Cerebellar nuclear complex (tissue), 1 donor: ENCODE measurements at places on chromosomes 1 and 21.

DNA sequence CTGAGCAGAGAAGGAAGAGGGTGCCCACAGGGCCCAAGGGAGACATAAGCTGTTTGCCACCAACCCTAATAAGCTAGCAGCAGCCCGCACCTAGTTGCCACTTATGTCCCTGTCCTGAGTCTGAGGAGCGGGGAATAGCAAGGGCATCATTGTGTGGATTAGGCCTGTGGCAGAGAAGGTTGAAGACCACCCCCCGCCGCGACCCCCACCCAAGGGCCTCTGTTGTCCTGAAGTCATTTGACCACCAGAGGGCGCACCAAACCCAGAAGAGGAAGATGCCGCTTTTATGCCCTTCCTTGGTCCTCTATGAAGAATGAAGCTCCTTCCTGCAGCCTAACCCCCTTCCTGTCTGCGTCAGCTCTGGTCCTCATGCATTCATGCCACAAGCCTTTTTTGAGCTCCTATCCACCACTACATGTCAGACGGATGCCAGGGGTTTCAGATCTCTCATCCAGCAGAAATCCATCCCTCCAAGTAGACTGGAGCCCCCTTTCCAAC is 16.6 kb downstream of the RHBG start:
- no peak for DNase-seq

GRCh38 chr1:33358114-33358794 is 37.4 kb upstream of the A3GALT2 start:
- DNase-seq: no peak

DNA sequence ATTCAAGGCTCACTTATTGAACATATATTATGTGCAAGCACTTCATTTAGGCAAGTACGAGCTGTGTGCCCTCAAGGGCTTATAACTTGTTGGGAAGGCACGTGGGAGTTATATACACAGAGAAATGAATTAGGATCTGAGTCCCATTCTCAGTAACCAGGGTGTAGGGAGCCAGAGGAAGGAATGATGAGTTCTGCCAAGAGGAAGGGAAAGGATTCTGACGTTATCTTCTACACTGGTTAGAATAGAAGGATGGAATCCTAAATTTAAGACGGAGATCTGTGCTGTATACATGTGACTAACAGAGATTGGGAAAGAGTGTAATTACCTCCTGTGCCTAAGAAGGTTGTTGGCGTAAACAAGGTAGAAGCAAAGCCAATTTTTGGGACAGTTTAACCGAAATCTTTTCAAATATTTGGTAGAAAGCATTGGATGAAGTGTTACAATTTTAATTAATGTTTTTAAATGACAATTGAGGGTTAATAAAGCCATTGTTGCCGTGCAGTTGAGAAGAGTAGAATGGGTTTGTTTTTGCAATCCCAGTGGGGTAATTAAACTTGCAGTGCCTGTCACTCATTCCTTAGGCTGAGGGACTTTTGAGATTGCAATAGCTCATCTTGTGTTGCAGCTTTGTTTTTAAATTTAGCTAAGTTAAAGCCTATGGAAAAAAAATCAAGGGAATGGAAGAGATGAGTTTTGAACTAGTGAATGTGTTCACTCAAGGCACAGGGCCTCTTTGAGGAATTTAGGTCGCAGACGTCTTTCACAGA is 177.2 kb downstream of the NFIA start:
- DNase-seq: no peak

- DNase-seq: no peak
Observed at GRCh38 chr1:17276568-17276967, 27.7 kb downstream of the PADI3 start.

DNA sequence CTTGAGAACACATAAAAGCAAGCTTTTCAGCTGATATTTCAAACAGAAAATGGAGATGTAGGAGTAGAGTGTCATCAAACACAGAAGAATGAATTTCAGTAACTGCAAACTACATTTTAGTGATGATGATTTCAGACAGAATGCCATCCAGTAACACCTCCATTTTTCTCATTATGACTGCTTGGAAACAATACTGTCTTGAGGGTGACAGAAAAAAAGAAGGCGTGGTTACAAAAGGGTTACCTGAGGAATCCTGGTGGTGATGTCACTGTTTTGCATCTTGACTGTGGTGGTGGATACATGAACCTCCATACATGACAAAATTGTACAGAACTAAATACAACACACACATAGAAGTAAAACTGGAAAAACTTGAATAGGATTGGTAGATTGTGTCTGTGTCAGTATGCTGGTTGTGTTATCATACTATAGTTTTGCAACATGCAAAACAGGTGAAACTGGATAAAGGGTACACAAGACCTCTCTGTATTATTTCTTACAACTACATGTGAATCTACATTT is 375.9 kb downstream of the PTBP2 start:
- DNase-seq: no peak

- no peak for DNase-seq
Observed at GRCh38 chr1:178055779-178056471, 38.0 kb upstream of the RASAL2 start.

GRCh38 chr1:117932576-117932975 is 3.0 kb downstream of the WDR3 start:
- no peak for DNase-seq

DNA sequence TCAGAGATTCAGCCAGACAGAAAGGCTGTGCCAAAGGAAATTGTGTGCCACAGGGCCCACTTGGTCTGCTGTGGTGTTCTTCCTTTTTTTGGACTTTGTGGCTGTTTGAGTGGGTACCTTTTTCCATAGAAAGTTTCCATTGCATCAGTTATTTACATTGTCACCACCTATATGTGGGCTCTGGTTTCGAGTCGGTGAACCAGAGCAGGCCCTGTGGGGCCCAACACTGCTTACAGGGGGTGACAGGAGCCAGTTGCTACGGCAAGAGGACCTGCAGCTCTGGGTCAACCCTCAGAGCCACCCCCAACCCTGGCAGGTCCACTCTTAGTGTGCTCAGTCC is 157.0 kb upstream of the EDN2 start:
- no peak for DNase-seq

DNA sequence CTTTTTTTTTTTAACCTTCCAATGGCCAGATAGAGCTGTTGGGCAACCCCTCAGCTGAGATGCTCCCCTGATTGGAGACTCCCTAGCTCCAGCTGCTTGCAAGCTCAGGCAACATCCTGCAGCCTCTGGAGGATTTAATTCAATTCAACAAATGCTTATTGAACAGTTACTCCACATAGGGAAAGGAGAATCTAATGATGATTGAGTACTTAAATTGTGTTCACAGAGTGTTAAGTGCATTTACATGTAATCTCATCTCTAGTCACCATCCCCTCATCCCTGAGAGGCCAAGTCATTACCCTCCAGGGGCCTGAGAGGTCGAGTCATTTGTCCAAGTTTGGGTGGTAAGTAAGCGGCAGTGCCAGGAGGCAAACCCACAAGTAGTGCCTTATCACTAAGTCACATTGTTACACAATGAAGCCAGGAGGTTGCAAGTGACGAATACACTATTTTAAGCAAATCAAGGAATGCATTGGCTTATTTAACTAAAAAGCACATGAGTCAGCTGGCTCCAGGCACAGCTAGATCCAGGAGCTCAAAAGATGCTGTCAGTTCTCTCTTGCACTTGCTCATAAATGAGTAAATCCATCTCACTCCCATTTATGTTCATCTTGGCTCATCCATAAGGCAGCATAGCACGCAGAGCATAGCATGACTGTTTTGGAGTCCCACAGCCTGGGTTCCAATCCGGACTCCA is 64.3 kb downstream of the OPTC start:
- DNase-seq: no peak
